Colonic mucosa (tissue), 4 donors: ENCODE measurements at places on chromosomes 12 and 14.

GRCh38 chr14:36279306-36280190 lies 40.9 kb downstream of the MBIP start:
- no peak for DNase-seq

- no peak for DNase-seq
Measured at GRCh38 chr12:34595749-34596733, 573.7 kb downstream of the ALG10 start.

DNA sequence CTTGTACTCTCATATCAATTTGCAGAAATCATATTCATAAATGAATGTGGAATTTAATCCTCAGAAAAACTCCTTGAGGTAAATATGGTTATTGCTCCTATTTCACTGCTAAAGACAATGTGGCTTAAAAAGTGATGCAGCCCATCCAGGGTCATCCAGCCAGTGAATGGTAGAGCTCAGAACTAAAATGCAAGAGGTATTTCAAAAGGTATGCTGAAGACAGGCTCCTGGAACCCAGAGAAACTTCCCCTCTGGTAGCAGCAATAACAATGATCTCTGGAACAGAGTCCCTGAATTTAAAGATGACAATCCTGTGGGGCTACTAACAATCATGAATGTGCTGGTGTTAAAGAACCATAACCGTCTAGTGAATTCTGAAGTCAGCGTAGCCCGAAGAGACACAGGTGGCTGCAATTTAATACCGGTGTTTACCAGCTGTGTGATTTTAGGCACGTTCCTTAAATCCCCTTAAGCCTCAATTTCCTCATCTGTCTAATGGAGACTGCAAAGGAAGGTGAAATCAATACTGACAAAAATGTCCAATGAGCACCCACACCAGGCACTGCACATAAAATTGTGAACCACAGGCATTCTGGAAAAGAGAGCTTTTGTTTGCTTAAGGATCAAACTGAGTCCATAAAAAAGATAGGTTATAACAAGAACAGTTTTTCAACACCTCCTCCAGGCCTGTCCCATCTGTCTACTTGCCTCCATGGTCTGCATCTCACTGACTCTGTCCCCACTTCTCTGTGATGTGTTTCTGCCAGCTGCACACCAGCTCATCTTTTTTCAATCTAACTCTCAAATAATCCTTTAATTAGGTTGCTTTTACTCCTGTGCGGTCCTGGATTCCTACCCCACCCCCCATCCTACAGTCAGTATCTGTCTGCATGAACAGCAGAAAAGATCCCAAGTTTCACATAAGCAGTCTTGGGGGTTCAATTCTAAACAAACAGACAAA lies 10.5 kb downstream of the TM7SF3 start:
- DNase-seq = no peak

DNA sequence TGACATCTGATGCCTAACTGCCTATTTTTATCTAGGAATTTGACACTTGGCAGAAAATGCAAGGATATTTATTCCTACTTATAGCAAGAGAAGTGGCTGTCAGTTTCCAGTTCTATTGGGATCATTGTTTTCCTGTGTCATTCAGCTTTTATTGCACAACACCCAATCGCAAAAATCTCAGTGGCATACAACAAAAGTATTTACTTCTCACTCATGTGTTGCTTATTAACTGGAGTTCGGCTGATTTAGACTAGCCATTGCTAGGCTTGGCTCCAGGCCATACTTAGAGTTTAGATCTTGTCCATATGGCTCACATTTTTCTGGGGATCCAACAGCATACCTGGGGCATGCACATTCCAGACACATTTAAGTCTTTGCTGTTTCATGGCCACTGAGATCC lies 218.6 kb upstream of the SYT1 start:
- DNase-seq = no peak

DNA sequence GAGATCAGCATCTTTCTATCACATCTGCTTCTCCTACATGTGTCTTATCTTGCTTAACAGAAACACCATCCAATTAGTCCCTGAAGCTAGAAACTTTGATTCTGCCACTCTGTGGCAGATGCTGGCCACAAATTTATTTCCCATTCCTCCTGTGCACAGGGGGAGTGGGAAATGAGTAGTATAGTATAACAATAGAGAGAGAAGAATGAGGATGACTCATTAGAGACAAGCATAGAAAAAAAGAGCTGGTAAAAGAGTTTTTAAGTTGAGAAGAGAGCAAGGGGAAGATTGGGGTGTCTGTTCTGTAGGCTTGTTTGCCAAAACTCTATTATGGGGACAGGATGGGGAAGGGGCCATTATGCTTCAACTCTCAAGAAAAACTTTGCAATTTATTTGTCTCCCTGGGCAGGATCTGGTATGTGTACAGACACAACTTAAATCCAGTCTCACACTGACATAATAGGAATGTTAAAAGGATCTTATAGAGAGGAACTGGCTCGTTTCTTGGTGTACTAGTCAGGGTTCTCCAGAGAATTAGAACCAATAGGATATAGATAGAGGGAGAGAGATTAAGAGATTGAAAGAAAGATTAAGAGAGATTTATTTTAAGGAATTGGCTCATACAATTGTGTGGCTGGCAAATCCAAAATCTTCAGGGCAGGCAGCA lies 142.6 kb upstream of the CPSF6 start:
- DNase-seq = no peak

DNA sequence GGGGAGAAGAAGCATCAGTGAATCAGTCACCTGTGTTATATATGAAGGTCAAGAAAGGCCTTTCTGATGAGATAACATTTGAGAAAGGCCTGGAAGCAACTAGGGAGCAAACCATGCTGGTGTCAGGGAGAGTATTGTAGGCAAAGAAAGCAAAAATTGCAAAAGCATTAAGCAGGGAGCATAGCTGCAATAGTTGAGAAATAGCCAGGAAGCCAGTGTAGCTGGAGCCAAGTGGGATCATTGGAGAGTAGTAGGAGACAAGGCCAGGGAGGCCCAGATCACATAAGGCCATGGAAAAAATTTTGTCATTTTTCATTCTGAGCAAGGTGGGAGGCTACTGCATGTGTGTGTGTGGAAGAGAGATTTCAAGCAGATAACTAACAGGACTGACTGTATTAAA lies 18.8 kb upstream of the MAGOHB start:
- no peak for DNase-seq

GRCh38 chr12:75634244-75635222 lies 123.1 kb upstream of the KRR1 start:
- DNase-seq = no peak

DNA sequence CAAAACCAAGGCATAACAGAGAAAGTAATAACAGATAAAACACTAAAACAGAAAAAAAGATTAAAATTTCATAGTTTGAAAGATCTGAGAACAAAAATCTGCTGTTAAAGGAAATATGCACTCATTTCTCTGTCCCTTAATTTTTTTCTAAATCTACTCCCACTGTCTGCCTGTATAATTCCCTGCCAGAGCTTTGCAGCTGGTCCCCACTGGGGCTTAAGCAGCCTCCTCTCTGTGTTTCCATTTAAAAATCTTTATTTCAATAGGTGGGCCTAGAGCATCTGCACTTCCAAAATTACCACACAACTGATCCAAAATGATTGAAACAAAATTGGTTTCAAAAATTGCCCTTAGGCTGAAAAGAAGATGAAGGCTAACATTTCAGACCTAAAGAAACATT lies 6.4 kb upstream of the SIX6 start:
- no peak for DNase-seq

DNA sequence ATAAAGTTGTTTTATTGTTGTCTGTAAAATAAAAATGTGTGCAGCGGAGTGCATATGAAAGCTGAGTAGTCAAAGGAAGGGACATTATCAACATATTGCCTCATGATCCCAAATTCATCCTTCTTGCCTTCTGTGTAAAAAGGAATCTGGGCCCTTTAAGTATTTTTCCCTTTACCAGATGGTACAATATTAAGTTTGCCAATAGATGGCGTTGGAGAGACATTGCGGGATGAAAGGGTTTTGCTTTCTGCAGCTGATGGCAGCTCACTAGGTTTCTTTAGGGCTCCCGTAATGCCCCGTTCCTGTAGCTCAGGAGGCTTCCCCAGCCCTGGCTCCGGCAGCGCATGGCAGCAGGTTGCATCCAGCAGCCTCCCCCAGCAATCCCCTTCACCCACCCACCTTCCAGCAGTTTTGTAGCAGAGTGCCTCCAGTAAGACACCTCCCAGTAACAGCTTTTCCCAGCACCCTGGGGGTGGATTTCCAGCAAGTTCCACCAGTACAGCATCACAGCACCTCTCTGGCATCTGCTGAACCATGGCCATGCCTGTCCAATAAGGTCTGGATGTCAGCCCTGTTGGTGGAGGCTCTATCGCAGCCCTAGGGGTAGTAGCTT lies 354.4 kb downstream of the MED13L start:
- no peak for DNase-seq

DNA sequence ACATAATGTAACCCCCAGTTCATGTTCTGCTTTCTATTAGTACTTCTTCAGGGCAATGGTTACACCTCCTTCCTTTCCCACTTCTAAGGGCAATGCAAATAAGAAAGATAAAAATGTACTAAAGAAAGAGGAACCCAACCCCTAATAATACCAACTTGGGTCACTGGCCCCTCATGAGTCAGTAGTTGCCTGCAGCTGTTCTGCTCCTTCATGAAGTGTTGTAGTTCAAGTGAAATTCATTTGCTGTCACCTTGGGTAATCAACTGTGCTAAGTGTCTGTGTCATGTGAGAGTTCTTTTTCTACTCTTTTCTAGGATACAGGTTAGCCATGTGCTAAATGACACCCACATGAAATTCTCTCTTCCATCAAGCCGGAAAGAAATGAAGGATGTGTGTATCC lies 91.8 kb downstream of the PLXNC1 start:
- no peak for DNase-seq

DNA sequence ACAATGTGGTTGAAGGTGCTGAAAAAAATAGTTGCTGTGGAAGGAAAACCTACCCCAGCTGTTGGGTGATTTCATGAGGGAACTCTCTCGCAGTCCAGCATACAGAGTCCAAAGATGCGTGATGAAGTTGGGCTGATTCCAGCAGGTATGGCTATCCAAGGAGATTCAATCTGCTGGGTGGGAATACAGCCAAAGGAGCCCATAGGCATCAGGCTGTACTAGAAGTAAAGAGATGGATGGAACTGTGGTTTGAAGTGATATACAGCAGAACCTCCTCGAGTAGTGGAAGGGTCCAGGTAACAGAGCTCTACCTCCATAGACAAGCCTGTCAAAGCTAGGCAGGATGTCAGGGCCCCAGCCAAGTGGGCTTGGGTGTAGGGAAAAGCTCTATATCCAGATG lies 11.5 kb upstream of the TMTC2 start:
- no peak for DNase-seq

DNA sequence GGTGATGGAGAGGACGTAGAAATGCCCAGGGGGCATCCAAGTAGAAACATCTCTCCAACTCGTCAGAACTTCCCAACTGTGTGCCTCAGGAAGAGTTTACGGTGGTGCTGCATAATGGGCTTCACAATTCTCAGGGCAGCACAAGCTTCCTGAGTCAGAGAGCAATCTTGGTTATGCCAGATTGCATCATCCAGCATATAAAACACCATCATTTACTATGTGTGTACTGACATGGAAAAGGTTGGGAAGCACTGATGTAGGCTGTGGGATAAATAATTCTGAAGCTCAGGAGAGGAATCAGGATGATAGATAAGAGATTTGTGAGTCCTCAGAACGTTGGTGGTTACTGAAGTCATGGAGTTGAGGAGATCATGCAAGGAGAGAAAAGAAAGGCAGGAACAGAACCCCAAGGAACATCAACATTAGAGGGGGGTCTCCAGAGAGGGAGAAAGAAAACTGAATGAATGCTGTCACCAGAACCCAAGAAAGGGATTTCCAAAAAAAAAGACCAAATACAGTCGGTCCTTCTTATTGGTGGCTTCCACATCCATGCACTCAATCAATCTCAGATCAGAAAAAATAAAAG lies 4.7 kb upstream of the NCKAP5L start:
- DNase-seq = no peak

DNA sequence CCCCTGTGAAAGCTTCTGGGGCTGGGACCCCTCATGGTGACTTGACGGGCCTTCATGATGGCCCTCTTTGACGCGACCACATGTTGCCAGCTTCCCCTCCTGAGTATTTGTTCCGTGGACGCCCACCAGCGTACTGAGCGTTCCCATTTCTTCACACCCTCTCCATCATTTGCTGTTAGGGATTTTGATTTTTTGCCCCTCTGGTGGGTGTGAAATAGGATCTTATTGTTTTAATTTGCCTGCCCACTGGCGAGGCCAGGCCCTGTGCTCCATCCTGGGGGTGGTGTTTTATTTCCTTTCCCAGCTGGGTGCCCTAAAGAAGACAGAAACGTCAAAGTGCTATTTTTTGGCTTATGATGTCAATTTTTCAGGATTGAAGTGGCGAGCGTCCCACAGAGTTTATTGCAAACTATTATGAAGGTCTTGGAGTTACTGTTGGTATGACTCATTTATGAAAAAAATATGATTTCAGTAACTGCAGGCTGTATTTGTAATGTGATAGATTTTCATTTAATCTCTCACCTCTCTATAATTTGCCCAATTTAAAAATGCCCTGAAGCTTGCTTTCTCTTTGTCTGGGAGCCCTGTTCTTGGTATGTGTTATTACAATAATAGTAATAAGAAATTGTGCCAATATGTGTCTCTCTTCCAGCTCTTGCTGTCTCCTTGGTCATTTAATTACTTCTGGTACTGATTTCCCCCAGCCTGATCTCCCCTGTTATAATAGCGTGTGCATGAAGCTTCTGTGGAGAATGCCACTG lies 99.6 kb downstream of the SLC25A47 start:
- DNase-seq = no peak

DNA sequence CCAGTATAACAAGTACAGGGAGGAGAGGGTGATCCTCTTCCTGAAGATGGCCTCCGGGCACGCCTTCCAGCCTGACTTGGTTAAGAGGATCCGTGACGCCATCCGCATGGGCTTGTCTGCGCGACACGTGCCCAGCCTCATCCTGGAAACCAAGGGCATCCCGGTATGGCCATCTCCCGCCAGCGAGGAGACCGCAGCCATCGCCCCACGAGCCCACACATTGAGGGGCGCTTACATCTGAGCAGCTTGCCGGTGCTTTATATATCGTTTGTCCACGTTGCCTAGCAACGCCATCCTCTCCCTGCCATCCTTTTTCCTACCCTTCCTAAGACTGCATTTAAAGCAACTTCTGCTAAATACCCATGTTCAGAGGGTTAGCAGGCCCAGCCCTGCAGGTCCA lies 71.5 kb downstream of the AACS start:
- no peak for DNase-seq
